ENCODE measurements at places on chromosomes 5 and 9.
A peak's percentile ranks its signal among the peaks of the same experiment; 100 is the strongest.

- no peak for DNase-seq
Measured at GRCh38 chr5:140497897-140498296, 49.6 kb upstream of the EIF4EBP3 start.

GRCh38 chr9:95920017-95920416 lies 44.5 kb downstream of the ERCC6L2 start:
- no peak for DNase-seq

DNA sequence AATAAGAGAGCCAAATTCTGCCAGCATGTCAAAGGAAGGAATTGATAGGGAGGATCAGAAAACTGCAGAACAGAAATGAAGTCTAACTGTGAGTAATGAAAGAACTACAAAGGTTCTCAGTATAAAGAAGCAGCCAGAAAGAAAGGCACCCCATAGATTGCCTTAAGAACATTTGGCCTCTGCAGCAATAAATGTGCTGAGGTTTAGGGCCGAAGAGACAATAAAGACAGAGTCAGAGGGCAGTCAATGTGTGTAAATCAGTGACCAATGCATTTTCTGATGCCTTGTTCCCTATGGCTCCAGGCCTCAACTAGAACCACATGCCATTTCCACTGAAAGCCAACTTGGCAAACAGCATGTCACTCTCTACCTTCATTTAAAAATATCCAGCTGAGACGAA lies 281.0 kb downstream of the HINT1 start:
- no peak for DNase-seq

DNA sequence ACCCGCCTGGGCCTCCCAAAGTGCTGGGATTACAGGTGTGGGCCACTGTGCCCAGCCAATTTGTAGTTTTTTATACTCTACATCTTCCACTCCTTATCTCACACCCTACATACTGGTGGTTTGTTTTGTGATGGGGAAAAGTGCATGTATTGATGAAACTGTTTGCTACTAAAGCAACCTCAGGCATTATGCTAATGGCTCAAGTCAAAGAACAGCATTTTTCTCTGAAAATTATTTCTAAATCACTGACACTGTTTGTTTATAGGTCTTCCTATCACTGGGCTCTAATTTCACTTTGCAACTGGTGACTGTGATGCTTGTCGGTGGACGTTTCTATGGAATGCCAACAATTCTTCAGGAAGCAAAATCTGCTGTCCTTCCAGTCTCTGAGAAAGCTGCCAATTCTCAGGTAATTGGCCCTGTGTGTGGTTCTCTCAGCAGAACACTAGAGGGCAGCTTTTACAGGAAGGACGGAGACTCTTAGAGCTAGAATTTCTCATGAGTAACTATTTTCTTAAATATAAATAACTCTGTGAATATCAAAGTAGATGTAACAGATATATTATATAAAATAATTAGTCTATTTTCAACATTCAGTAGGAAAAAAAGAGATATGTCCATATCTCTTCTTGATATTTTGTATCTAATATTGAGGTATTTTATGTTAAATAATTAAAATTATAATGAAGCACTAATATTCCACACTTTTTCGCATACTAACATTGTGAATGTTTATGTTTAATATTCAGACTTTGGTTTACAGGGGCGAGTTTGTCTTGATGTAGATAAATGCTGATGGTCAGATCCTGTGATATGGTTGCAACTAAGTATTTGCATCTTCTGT lies 244.1 kb downstream of the ADGRV1 start:
- peak; percentile 21 for DNase-seq

GRCh38 chr5:1115123-1115815 lies 3.4 kb upstream of the SLC12A7 start:
- no peak for DNase-seq

- no peak for DNase-seq
Measured at GRCh38 chr5:161846746-161847145, 1.2 kb upstream of the GABRA1 start.

DNA sequence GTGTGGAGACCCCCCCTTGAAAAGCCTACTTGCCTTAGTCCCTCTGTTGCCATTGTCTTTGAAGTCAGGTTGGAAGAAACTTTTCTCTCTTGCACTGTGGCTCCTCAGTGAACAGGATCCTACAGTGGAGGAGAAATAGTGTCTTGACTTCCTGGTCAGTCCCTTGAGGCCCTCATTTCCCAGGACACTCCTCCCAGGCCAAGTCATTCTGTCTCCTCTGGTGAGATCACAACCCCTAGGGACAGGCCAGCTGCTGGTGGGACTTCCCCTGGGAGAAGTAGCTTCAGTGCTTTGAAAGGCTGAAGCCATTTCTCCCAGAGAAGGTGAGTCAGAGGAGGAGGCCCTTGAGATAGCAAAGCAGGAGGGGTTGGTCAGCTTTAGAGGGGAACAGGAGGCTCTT lies 10.1 kb upstream of the GRIA1 start:
- no peak for DNase-seq

- DNase-seq, result no peak
Measured at GRCh38 chr9:74500584-74500924, 3.4 kb downstream of the RORB start.

DNA sequence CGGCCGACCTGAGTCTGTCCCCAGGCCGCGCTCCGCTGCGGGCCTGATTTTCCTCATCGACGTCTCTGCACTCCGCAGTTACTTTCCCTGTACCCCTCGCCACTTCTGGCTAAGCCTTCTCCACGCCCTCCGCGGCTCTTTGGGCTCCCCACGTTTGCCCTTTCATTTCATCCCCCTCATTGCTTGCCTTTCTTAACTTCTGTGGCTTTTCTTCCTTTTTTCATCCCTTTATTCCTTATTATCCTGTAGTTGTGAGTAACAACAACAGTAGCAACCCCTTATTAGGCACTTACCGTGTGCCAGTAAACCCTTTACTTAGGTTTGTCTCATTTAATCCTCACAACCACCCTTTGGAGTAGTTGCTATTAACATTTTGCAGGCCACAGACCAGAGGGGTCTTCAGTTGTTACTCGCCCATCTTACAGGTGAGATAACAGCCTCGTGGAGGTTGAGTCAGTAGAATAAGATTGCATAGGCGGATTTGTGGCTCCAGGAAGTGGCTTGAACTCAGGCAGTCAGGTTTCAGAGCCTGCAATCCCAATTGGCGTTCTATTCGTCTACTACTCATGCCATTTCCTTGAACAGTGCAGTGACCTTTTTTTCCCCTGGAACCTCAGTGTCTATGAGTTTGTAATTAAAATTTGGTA lies 724 bp downstream of the TCERG1 start:
- no peak for DNase-seq

GRCh38 chr9:101326035-101326434 lies 58.8 kb downstream of the BAAT start:
- DNase-seq, result no peak

DNA sequence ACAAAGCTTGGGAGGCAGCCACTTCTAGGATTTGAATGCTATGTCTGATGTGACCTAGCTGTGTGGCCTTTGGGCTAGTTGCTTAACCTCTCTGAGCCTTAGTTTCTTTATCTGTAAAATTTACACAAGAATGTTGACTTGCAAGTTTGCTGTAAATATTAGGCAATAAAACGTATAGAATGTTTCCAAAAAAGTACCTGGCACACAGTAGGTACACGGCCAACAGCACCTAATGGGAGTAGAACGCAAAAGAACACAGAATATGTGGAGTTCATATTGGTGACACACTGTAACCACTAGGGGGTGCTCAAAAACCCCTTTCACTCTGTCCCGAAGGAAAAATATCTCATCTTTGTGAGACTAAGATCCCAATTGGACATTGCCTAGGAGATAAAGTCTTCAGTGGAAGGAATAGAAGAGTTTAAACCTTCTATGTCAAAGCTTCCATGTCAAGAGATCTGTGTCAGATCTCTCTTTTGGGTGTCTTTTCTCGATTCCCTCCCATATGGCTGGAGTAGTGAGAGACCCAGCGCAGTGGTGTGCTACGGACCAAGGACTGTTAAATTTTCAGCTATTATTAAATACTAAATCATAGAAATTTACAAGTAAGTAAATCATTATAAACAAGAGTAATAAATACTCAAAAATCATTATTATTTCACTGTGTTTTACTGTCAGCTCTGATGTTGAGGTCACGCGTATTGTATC lies 145.4 kb upstream of the RAD23B start:
- DNase-seq, result no peak

GRCh38 chr5:157778121-157778805 lies 34.8 kb downstream of the LSM11 start:
- DNase-seq, result no peak

DNA sequence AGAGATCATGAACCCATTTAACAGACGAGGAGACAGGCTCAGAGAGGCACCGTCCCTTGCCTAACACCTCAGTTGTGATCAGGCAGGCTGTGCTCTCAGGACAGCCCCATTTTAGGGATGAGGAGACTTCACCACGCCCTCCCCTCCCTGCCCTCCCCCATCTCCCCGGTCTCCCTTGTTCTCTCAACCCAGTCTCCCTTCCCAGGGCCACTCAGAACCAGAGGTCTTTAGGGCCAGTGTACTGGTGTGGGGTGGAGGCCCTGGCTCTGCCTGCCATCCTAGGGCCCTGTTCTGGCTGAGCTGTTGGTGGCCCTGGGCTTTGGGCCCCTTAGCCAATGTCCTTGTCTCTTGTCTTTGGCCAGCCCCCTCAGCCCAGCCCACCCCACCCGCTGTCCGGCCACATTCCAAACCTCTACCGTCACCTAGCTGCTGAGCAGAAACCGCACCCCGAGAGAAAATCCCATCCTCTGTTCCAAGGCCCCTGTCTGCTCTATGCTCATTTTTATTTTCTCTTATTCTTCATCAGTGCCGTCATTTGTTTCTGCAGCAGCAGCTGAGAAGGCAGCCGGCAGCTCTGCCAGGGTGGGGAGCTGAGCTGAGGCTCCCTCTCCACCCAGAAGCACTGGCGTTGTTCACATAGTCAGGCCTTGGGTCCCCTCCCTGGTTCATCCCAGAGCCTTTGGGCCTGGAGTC lies 33.9 kb downstream of the OLFML2A start:
- no peak for DNase-seq

DNA sequence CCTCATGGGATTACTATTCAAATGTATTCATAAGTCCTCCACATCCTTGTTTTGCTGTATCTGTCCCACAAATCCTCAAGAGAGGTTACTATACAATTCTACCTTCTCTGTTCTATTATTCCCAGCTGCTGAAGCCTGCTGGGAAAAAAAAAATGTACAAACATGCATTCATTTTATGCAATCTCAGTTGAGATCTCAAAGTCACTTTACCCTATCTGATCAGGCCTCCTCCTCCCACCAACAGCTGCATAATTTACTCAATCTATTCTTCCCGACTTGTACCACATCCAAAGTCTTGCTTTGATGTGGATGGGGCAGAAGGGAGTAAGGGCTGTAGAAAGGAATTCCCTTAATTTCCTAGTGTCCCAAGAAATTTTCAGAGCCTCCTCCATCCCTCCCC lies 28.6 kb downstream of the PSIP1 start:
- DNase-seq, result no peak

DNA sequence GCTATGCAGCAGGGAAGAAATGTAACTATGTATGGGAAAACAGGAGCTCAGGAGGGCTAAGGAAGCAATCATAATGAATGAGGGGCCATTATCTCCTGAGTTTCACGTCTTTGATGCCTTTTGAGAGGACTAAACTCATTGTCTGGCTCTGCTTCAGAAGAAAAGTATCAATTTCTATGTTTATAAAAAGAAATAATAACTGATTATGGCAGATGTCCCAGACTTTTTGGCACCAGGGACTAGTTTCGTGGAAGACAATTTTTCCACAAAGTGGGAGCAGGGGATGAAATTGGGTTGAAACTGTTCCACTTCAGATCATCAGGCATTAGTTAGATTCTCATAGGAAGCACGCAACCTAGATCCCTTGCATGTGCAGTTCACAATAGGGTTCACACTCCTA lies 8.7 kb upstream of the IL7R start:
- DNase-seq, result no peak

GRCh38 chr5:61811052-61811451 lies 479.0 kb downstream of the ZSWIM6 start:
- DNase-seq, result no peak

DNA sequence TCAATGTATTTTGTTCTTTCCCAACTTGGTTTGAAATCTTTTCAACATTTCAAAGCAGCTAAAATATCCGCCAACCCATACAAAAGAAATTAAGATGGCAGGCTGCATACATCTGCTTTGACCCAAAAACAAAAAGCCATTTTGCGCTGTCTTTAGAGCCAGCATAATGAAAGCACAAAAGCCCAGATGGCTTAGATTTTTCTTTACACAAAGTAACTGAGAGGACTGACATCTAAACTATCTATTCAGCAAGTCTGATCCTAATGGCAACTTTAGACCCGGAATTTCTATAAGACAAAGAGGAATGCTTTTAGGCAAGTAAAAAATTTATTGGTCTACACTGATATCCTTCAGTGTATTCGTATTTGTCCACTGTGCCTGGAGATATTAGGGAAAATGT lies 86.3 kb downstream of the MYO10 start:
- DNase-seq, result no peak

DNA sequence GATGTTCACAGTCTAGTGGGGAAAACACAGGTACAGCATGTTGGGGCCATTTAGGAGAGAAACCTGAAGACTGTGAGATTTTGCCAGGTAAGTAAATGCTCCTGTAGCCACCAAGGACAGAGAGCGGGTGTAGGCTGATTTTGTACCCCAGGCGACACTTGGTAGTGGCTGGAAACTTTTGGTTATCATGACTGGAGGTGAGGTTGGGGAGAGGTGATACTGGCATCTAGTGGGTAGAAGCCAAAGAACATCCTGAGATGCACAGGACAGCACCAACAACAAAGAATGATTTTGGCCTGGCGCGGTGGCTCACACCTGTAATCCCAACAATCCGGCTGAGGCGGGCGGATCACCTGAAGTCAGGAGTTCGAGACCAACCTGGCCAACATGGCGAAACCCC lies 38.8 kb upstream of the PWWP2A start:
- no peak for DNase-seq

DNA sequence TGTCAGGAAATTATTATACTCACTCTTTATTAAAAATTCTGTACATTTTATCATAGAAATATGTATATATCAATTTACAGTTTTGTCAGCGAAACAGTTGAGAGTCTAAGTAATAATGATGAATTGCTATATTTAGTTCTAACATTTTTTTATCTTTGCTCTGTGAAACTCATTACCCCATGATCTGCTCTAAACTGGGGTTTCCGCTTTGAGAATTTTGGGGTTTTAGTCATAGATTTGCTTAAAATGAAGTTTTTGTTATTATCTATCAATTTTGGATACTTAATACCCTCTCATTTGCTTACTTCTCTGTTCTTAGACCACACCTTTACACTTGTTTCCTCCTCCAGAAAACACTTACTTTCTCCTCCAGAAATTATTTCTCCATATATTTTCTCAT lies 333.8 kb upstream of the MPDZ start:
- DNase-seq, result no peak

- no peak for DNase-seq
Measured at GRCh38 chr9:86351880-86352279, 2.3 kb downstream of the TUT7 start.

GRCh38 chr5:7348168-7348854 lies 47.6 kb upstream of the ADCY2 start:
- no peak for DNase-seq

Measured in GM12891 (cell line).